ENCODE measurements at places on chromosomes 3 and 15.

GRCh38 chr3:42539871-42540714 lies 37.6 kb downstream of the VIPR1 start:
- DNase-seq = peak; percentile 84

GRCh38 chr3:27723001-27723445 lies 900 bp upstream of the EOMES start:
- no peak for DNase-seq

DNA sequence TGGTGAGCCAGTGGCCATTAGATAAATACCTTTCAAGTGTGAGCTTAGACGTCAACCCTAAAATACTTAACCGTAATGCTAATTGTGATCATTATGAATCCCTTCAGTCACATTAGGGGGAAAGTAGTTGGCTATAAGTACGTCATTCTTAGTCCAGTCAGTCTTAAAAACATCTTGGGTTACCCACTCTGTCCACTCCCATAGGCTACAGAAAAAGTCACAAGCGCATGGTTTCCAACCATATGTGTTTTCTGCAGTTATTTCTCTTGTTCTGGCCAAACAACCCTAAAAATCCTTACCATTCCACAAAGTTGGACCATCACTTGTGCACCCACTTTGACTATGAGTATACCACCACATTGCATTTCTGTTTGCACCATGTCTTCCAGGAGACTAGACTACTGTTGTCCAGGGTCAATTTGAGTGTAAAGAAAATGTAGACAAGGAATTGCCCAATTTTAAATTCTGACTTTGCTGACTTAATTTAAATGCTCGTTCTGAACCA lies 3.3 kb downstream of the RPL15 start:
- no peak for DNase-seq

DNA sequence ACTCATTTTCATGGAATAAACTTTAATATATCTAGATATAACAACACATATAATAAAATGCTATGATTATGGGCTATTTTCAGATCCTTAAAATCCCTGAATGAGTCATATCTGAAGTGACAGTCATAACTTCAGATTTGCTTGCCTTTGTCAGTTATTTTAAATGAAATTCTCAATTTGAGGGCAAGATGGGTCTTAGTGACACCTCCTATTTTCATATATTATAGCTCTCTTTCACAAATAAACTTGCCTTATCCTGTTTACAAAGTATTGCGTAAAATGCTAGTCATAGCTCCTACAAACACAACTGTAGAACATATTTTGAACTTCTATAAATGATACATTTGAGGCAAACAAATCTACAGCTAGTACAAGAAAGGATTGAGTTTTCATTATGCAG lies 6.2 kb upstream of the THRB start:
- no peak for DNase-seq

DNA sequence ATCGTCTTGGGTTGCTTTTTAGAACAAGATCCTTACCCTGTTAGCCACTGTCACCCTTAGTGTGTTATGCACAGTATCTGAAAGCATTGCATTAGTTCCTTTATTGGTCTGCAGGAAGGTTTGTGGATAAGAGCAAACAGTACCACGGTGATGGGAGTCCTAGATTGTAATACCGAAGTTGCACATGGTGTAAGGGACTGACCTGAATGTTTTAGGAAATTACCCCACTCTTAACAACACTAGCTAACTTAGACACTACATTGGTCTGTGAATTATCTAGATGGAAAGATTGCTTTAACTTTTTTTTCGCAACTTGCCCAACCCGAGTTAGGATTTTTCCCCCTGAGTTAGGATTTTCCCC lies 1.3 kb downstream of the STT3B start:
- DNase-seq = no peak

DNA sequence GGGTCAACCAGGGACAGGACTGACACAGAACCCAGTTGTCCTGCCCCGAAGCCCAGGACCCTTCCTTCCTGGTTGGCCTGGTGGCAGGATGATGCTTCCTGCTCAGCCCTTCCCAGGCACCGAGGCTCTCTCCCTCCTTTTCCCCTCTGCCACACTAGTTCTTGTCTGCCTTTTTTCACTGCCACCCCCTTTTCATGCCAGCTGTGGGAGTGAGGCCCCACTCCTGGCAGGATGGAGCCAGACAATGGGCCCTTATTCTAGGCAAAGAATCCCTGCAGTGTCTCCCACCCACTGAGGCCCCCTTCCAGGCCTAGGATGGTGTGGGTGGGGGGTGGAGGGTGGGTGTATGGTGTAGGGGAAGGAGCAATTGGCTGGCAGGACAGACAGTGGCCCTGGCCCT lies 1.1 kb upstream of the SCAMP5 start:
- DNase-seq = no peak

GRCh38 chr3:182524711-182525401 lies 268.4 kb upstream of the ATP11B start:
- DNase-seq = no peak

DNA sequence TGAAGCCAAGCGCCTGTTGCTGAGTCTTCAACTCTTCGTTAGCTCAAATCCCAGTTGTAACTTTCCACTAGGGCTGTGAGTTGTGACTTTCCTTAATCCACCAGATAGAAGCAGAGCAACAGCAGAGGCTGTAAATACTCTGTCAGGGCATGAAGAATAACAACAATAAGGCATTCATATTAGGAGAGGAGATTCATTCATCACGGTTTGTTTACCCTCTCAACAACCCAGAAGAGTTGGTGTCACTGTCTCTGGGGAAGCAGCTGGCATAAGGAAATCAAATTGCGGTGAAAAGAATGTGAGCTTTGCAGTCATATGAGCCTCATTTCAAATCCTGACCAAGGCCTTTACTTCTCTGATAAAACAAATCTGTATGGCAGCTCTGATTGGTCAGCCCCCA lies 184.8 kb downstream of the SHQ1 start:
- DNase-seq = no peak

GRCh38 chr3:58651276-58651675 lies 15.3 kb downstream of the FAM3D start:
- DNase-seq = no peak

DNA sequence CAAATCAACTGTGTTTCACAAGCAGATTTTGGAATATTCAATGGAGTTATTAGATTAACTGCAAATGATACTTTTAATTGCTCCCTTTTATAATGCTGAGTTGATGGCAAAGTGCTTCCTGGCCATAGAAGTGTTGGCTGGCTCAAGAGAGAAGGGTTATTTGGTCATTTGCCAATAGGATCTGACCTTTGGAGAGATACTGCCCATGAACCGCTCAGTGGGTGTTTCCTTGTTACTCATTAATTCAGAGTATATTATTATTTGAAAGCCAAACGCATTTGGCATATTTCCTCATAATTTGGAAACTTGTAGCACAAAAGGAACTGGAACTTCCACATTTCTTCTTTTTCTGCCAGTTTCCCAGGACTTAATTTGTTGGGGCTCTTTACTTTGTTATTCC lies 234.7 kb downstream of the CDIN1 start:
- no peak for DNase-seq
